T-cell (primary cell): ENCODE measurements at places on chromosomes 6 and 20. TPM values are rescaled to one million over a fixed set of nuclear protein-coding genes. Genes with fewer than 3 reads are reported as not detected.

The DUSP15 gene
- total RNA-seq: not detected

The SH3BGRL2 gene
- total RNA-seq: 1.0 TPM

The NOX3 gene
- total RNA-seq: not detected

The WASF1 gene
- total RNA-seq: 0.85 TPM

The ADGRF5 gene
- 0.22 TPM for total RNA-seq

The ADIG gene
- total RNA-seq: not detected

The RIPPLY2 gene
- total RNA-seq: not detected

The PRSS16 gene
- total RNA-seq: 2.1 TPM

The TNFRSF21 gene
- total RNA-seq: 0.30 TPM

The MOG gene
- not detected for total RNA-seq

DNA sequence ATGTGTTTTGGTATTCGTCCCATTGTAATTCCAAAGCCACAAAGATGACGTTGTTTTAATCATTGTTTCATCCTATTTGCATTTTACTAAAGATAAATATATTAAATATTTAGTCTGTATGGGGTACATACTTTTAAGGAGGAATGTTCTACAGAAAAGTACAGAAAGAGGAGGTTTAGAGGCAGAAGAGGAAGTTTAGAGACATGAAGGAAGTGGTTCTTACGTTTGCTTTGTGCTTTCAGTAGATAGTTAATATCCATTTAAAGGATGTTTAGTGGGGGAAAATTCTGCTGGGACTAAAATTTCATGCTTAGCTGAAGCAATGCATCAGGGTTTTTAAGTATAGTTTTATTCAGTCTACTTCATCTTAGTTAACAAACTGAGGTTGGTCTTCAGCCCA lies 116.6 kb downstream of the CRYBG1 start:
- H3K27me3 ChIP-seq: no peaks in the 10 kb centered on the region
- H3K4me3 ChIP-seq: no peak overlapping the region
- no peak overlapping the region for H3K27ac ChIP-seq
- no peak for DNase-seq

DNA sequence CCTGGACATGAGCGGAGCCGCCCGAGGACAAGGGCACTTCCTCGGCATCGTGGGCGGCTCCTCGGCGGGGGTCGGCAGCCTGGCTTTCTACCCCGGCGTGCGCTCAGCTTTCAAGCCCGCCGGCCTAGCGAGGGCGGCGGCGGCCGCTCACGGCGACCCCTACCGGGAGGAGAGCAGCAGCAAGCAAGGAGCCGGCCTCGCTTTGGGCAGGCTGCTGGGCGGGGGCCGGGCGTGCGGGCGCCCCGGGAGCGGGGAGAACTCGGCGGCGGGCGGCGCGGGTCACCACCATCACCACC lies 6.7 kb downstream of the PRDM13 start:
- H3K36me3 ChIP-seq: no peaks in the 10 kb centered on the region
- peak overlapping the region; percentile 2 for H3K4me3 ChIP-seq
- no peak overlapping the region for H3K27ac ChIP-seq

DNA sequence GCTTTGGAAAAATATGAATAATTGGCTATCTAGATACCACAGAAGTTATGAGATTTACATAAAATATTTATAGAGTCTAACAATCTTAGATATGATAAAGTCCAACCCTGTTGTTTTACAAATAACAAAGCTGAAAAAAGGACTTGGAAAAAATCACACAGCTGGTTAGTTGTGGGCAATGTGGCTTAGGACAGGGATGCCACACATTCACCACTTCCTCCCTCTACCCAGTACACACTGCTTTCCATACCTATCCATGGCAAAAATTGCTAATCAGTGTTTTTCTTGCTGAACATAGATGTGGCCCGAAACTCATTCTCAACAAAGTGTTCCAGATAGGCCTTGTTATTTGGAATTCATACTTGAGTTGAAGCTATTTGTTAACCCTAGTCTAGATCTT lies 147.3 kb upstream of the BMP5 start:
- H3K27ac ChIP-seq: no peak overlapping the region
- H3K27me3 ChIP-seq: no peaks in the 10 kb centered on the region
- no peak for DNase-seq
- no peaks in the 10 kb centered on the region for H3K4me1 ChIP-seq
- no peak overlapping the region for H3K4me3 ChIP-seq
- H3K36me3 ChIP-seq: no peaks in the 10 kb centered on the region

DNA sequence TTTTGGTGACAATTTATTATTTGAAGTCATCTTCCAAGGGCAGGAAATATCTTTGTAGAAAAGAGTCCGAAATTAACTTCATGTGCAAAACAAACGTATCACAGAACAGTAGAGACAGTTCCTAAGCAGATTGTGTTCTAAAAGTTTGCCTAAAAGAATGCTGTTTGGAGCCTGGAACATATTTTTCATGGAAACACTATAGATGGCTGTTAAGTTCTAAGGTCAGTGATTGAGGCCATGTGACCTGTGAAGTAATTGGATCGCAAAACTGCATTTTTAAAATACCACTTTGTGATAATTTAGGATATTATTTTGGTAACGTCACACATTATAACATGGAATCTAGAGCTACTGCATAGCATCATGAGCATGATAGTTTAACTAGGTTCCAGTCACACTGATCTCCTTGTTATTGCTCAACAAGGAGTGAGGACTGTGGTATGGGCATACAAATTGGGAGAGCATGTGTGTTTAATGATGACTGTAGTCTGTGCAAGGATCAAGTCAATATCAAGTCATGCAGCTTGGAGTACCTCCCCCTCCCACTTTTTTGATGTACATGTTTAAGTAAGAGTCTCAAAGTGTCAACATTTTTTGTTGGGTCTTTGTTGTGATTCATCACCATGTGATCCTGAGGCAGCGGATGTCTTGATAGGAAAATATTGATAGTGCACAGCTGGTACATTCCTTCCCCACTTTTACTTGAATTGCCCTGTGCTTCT lies 609.3 kb upstream of the CITED2 start:
- H3K27ac ChIP-seq: no peak overlapping the region
- no peak for DNase-seq
- H3K36me3 ChIP-seq: no peaks in the 10 kb centered on the region
- H3K4me3 ChIP-seq: no peak overlapping the region
- H3K27me3 ChIP-seq: no peaks in the 10 kb centered on the region

DNA sequence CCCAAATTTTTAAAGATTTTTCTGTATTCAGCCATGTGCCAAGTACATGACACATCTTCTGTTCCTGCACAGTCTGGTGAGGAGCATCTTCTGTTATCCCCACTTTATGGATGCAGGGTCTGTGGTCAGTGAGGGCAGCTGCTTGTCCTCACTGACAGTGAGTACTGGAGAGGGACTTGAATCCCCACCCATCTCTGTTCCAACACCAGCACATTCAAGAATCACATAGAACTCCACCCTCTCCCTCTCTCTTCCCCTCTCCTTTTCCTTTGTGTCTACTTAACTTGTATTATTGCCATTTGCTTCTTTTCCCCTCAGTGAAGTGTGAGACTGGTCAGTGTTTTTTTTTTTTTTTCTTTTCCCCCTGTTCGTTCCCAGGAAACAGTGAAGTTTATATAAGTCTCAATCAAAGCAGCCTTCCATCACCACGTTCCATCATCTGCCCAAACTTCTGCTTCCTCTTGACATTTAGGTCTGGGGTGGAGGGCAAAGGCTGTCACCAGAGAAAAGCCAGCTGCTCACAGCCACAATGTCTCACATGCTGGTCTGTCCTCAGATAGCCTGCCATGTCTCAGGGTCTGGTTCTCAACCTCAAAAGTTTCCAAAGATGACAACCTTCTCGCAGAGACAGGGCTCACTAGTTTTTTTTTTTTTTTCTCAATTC lies 110.0 kb upstream of the SSTR4 start:
- H3K27ac ChIP-seq: no peak overlapping the region
- no peaks in the 10 kb centered on the region for H3K4me1 ChIP-seq
- no peaks in the 10 kb centered on the region for H3K36me3 ChIP-seq
- no peak overlapping the region for H3K4me3 ChIP-seq
- H3K27me3 ChIP-seq: no peaks in the 10 kb centered on the region
- no peak for DNase-seq

DNA sequence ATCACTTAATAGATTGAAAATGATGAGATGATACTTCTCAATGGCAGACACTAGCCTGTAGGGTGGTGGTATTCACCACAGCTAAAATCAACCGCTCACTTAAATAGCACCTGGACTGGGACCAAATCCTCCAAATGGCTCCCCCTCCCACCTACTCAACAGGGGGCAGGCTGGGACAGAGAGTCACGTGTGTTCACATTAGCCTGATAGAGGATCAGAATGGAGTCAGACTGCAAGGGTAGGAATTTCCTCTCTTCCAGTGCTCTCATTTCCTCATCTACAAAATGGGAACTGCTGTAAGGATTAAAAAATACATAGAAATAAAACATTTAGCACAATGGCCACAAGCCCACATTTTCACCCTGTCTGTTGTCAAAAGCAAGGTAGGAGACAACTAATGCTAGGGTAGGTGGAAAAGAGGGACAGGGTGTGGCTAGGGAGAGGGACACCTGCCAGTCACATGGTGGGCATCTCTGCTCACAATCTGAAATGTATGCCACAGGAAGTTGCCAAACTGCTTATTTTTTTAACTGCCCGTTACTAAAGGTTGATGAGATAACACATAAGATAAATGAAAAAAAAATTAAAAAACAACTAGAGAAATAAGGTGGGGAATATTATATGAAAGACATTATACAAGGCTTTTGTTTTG lies 55.3 kb downstream of the BACH2 start:
- DNase-seq: no peak
- H3K4me3 ChIP-seq: no peak overlapping the region
- H3K27ac ChIP-seq: no peak overlapping the region
- no peaks in the 10 kb centered on the region for H3K27me3 ChIP-seq

DNA sequence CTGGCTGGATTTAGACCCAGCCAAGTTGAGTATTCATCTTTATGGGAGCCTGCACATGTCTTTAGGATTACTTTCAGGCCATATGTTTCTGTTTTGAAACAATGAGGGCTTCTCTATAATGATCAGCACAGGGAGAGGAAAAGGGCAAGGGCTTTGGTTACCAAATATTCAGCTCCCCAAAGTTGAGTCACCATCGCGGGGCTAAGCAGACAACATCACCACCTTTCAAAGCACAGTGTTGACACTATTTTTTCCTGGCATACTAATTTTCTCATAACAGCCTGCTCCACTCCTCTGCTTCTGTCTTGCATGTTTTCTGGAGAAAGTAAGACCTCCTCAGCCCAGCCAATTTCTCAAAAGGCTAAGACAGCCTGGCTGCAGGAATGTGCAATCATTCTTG lies 4.9 kb downstream of the SCML4 start:
- peaks cover 12% of the 10 kb centered on the region for H3K36me3 ChIP-seq
- no peaks in the 10 kb centered on the region for H3K27me3 ChIP-seq
- peak overlapping the region; percentile 93 for H3K27ac ChIP-seq
- DNase-seq: no peak
- no peak overlapping the region for H3K4me3 ChIP-seq
- peaks cover 62% of the 10 kb centered on the region for H3K4me1 ChIP-seq

GRCh38 chr6:116682334-116682712 lies 1.3 kb downstream of the KPNA5 start:
- peaks cover 17% of the 10 kb centered on the region for H3K4me1 ChIP-seq
- H3K36me3 ChIP-seq: no peaks in the 10 kb centered on the region
- no peaks in the 10 kb centered on the region for H3K27me3 ChIP-seq
- DNase-seq: peak; percentile 15
- peak overlapping the region; percentile 92 for H3K4me3 ChIP-seq

DNA sequence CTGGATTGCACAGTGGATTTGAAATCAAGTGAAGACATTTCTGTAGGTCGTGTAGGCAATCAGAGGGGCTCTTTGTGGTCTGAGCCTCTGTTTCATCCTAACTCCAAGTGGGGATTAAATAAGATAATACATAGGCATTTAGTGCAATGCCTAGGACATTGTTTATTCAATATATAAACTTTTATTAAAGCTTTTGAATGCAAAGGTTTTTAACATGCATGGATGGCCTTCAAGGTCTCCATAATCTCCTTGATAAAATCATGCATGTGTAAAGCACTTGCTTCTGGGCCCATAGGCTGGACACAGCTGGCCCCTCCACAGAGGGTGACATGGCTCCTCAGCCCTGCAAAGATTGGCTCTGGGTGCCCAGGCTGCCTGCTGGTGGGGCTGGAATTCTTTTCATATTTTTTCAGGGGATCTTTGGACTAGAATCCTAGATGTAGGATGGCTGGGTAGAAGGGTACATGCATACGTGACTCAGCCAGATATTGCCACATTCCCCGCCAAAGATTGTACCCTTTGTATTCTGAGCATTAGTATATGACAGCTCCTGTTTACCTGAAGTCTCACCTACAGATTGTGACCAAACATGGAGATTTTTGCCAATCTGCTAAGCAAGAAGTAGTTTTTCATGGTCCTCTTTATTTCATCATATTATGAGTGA lies 19.0 kb upstream of the AVP start:
- H3K36me3 ChIP-seq: peaks cover 3% of the 10 kb centered on the region
- H3K4me3 ChIP-seq: no peak overlapping the region
- no peak for DNase-seq
- peaks cover 5% of the 10 kb centered on the region for H3K4me1 ChIP-seq
- peaks cover 19% of the 10 kb centered on the region for H3K27me3 ChIP-seq

DNA sequence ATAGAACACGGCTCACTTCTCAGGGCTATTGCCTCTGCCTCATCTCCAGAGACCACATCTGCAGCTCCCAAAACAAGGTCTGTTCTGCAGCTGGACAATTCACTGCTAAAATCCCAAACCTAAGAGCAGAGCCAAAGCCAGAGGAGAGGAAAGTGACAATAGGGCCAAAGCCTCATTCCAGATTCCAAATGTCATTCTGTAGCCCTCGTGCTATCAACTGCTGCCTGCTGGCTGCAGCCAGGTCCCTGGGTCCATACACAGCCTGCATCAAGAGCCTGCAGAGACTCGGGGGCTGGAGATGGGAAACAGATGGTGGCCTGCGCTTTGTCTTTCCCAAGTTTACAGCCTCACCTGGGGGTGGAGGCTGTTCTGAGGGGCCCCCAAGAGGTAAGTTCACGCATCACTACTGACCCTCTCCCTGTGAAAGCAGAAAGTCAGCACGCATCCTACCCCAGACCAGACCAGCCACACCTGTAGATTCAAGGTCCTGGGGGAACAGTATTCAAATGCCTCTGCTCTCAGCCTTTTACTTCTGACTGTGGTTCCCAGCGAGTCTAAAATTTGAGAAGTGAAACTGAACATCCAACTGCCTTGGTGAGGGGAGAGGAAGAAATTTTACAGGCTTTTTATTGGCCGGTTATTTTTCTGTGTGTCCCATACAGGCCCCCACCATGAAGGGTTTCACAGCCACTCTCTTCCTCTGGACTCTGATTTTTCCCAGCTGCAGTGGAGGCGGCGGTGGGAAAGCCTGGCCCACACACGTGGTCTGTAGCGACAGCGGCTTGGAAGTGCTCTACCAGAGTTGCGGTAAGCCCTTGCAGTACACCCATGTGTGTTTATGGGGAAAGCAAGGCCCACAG lies at the start of gene LY86:
Gene LY86 (plus strand): TSS at position 657 of the 860 bp plus-strand sequence. CDS start 15 bp downstream, at position 672.
- peak within 1 kb of the TSS; percentile 35 for H3K27ac ChIP-seq
- DNase-seq: no peak
- H3K36me3 ChIP-seq: no peaks in the 10 kb centered on the region
- peaks cover 3% of the 10 kb centered on the region for H3K27me3 ChIP-seq
- H3K4me3 ChIP-seq: peak within 1 kb of the TSS; percentile 53
- H3K4me1 ChIP-seq: peaks cover 46% of the 10 kb centered on the region
